ENCODE measurements at places on chromosomes 1 and 21.

- DNase-seq: no peak
Measured at GRCh38 chr1:50615036-50615750, 191.9 kb upstream of the DMRTA2 start.

- no peak for DNase-seq
Measured at GRCh38 chr1:185445594-185445993, 128.6 kb upstream of the IVNS1ABP start.

DNA sequence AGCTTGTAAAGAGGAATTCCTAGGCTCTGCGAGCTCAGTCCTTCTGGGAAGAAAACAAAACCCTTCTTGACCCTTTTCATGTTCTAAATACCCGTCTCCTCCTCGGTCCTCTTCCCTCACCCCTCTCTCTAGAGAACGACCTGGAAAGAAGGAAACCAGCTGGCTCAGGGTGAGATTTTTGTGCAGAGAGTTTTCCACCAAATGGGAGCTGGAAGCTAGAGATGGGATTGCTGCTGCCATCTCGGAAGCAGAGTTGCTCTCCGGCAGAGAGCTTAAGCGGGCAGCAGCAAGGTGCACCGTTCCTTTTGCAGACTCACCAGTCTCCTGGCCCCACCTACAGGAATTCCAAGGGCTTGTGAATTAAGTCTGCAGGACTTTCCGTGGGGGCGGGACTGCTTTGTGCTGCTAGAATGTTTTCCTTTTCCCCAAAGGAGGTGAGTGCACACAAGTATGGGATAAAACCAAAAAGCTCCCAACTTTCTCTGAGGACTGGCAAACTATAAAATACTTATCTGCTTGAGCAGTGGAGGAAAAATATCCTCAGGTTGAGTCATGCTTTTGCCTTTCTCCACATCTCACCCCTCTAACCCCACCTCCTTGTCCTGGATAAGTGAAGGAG lies 29.1 kb upstream of the KIAA0040 start:
- no peak for DNase-seq

DNA sequence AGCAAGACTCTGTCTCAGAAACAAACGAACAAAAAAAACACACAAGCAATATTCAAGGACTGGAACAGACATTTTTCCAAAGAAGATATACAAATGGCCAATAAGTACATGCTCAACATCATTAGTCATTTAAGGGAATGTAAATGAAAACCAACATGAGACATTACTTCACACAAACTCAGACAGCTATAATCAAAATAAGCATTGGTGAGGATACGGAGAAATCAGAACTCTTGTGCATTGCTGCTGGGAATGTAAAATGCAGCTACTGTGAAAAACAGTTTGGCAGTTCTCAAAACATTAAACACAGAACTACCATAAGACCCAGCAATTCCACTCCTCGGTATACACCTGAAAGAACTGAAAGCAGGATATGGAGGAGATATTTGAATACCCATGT lies 15.4 kb downstream of the NOL9 start:
- no peak for DNase-seq

DNA sequence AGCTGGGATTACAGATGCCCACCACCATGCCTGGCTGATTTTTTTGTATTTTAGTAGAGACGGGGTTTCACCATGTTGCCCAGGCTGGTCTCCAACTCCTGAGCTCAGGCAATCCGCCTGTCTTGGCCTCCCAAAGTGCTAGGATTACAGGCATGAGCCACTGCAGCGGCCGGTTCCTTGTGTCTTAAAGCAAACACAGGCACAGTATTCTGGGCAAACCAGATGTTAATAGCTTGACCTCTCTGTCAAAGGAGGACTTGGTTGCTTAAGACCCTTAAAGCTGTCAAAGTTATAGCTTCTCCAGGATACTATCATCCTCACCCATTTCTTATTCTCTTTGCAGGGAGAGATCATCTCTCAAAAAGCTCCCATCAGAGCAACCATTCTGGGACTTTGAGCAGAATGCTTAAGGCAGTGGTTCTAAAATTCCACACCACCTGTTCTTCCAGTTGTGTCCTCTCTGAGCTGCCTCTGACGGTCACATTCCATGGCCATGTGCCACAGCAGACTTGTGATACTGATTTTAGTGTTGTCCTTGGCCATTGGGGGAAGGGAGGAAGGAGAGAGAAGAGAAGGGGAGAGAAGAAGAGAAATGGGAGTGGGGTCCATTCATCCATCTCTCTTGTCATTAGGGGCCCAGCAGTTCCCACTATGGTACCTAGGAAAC lies 81.8 kb downstream of the PBX1 start:
- no peak for DNase-seq
